ENCODE measurements at places on chromosomes 6 and 20. TPM values are rescaled to one million over a fixed set of nuclear protein-coding genes. Genes with fewer than 3 reads are reported as not detected.

DNA sequence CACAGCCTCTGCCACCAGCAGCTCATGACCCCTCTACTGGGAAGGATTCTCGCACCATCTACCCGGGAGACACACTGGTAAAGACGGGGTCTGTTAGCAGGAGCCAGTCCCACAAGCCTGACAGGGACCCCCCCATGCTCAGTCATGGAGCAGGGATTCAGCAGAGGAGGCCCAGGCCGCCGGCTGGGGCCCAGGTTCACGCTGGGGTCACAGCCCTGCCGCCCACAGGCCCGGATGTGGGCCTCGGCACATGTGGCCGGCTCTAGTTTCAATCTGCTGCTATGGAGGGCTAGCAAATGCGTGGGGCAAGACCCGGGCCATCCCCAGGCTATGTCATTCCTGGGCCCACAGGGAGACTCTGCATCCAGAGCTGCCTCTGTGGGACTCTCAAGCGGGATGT lies 25.1 kb downstream of the PXDC1 start:
- DNase-seq, result no peak

GRCh38 chr6:20918868-20919267 lies 384.6 kb downstream of the CDKAL1 start:
- DNase-seq, result no peak

- no peak for DNase-seq
Observed at GRCh38 chr6:151209071-151209831, 30.5 kb upstream of the AKAP12 start.

- DNase-seq, result no peak
Observed at GRCh38 chr20:9403448-9403847, 110.9 kb upstream of the LAMP5 start.

DNA sequence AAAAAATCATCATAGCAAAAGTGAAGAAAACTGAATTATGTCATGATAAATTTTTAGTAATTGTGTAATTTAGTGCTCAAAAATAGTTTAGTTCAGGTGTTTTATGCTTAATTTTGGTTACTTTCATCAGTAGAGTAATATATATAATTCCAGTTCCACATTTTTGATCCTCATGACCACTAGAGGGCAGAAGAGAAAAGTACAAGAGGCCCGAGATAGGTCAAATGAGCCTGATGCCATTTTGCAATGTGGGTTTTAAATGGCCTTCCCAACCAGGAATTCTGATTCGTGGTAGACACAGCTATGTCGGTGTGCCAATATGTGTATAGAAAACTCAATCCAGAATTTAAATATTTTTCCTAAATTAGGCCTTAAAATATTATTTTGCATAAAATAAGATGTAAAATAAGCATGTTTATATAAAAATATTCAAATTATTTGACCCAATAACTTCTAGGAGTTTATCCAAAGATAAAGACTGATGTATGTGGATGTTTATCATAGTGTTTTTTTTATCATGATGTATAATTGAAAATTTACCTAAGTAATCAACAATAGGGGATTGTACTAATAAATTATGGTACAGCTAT lies 159.7 kb upstream of the RPS6KA2 start:
- peak; percentile 14 for DNase-seq

DNA sequence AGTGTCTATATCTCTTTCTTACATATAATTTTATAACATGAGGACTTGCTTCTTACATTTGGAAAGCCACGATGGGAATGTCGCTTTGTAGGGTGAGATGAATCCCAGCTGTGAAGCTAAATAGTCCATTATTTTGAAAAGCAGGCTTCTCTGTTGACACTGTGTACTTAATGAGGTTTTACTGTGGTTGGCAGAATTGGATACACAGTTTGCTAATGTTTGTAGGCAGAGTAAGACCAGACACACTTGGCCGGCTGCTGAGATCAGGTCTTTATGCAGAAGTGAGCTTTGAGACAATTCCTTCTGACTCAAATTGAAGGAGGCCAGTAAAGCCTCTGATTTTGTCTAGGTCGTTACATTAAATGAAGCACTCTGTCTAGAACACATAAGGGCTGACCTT lies 93.0 kb downstream of the NDUFAF5 start:
- no peak for DNase-seq

- no peak for DNase-seq
Observed at GRCh38 chr20:10119336-10119735, 84.5 kb downstream of the ANKEF1 start.

Gene VWA7
- 5.5 TPM for total RNA-seq

Gene LY6G6F
- total RNA-seq, result not detected

Gene CLIC5
- total RNA-seq, result not detected

Measured in Caki2 (cell line).